Activated gamma-delta T cell treated with Interleukin-2 at 50 U/mL for 16 hours (primary cell): ENCODE measurements at places on chromosomes 13 and 19.

GRCh38 chr19:45527731-45528130 lies 20.5 kb downstream of the VASP start:
- DNase-seq, result no peak

- DNase-seq, result no peak
Measured at GRCh38 chr19:32337084-32337808, 8.2 kb upstream of the ZNF507 start.

GRCh38 chr19:28948566-28948965 lies 264.4 kb downstream of the UQCRFS1 start:
- DNase-seq, result no peak

GRCh38 chr19:49672131-49672919 lies 4.7 kb upstream of the PRMT1 start:
- DNase-seq, result peak; percentile 77

GRCh38 chr13:105207572-105208293 lies 1327.7 kb downstream of the EFNB2 start:
- no peak for DNase-seq

- DNase-seq, result no peak
Measured at GRCh38 chr19:51185868-51186215, 39.0 kb upstream of the CD33 start.

- DNase-seq, result no peak
Measured at GRCh38 chr13:114068656-114069318, 63.6 kb downstream of the RASA3 start.

DNA sequence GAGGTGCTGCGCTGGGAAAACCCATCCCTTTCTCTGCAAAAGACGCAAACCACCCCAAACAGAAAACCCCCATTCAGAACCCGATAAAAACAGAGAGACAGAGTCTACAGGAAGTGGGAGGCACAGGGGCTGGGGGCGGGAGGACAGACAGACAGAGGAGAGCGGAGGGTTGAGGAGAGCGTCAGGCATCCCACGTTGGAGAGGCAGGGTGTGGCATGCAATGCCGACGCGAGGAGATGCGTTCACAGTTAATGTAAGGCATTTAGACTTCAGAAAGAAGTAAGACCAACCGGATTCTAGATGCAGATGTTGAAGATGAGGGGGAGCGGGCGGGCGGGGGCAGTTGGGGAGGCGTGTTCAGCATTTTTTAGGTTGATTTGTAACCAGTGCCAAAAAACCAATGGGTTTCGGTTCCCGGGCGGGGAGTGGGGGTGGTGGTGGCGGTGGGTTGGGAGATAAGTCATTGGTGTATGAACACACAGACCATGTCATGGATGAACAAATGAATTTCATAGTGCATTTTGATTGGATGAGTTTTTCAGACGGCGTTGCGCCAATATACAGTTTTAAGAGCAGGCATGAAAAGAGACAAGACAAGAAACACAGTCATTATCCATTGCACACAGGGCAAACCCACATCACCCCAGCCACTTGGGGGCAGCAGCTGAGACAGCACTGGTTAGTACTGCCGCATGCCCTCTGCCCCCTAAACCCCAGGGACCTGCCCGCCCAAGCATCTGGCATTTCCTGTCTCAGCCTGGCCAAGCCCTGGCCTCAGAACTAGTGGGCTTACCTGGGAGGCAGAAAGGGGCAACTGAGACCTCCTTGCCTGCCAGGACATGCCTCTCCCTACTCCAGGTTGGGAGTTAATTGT lies 91.3 kb downstream of the IER2 start:
- DNase-seq, result no peak

- no peak for DNase-seq
Measured at GRCh38 chr13:95564733-95565291, 12.3 kb downstream of the CLDN10 start.

DNA sequence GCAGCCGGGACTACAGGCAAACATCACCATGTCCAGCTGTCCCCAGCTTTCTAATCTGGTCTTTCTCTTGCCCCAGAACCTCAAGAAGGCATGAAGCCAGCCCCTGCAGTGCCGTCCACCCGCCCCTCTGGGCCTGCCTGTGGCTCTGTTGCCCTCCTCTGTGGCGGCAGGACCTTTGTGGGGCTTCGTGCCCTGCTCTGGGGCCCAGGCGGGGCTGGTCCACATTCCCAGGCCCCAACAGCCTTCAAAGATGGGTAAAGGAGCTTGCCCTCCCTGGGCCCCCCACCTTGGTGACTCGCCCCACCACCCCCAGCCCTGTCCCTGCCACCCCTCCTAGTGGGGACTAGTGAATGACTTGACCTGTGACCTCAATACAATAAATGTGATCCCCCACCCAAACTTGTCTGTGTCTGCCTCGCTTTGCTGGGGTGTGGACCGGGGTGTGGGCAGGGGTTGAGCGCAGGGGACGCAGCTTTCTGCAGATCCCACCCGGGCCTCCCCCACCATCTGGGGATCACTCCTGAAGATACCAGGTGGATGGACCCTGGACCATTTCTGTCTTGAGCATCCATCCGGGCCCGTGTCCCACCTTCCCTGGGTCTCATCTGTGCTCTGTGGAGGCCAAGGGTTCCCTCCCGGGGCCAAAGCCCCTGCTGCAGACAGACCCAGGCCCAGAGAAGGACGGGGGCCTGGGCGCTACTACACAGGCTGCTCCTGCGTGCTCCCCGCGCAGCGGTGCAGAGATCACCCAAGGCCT lies 15.3 kb downstream of the PRKCSH start:
- no peak for DNase-seq

GRCh38 chr13:78759704-78760103 lies 100.7 kb upstream of the OBI1 start:
- DNase-seq, result no peak

GRCh38 chr13:112888238-112889111 lies 80.5 kb upstream of the MCF2L start:
- no peak for DNase-seq

GRCh38 chr19:7746903-7747884 lies at the start of gene CD209:
Gene CD209, minus strand, starts transcription at chr19:7747534. Its CDS starts 23 bp downstream, at chr19:7747511.
- no peak for DNase-seq

DNA sequence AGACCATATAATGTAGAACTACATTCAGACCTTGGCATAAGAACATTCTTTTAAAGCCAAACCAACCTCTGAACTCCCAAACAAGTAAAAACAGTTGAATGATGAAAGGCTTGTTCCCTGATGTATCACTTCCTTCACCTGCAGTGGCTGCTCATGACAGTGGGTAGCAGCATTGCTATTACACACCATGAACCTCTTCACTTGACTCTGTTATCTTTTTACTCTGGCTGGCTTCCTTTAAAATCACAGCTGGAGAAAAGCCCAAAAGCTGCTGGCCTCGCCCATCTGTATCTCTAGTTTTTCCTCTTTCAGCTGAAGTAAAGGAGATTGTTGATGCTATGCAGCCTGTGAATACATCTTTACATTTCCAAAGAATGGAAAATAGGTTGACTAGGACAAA lies 22.6 kb downstream of the THSD1 start:
- DNase-seq, result no peak

DNA sequence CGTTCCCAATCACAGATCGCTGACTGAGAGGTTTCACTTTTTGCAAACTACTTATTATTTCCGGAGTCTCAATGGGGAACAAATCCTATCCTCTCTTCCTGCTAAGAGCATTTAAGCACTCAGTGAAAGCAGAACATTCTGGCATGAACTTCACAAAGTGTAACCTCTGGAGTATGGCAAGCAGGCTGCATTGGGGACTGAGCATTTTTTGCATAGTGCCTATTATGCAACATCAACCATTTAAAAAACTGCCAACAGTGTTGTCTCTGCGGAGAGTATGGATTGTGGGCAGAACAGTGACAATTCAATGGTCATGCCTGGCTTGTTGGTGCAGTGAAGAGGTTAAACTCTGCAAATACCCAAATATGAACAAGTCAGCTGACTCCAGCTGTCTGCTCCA lies 484.6 kb downstream of the OLFM4 start:
- DNase-seq, result no peak

- DNase-seq, result no peak
Measured at GRCh38 chr13:33787051-33787591, 30.8 kb upstream of the RFC3 start.

DNA sequence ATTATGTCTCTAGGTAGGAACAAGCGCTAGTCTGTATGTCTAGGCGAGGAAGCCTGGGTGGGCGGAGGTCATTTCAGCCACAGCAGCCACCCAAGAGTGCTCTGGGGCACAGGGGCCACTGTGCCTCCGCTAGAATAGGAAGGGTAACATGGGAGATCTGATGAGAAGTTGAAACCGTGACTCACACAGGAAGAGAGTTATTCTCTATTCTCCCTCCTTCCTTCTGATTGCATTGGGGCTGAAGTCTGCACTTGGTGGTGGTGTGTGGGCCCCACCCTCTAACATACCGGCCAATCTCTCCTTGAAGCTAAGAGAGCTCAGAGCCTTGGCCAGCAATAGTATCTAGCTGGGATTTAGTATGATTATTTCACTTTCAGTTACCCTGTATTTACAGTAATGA lies 20.3 kb upstream of the GGACT start:
- DNase-seq, result no peak

GRCh38 chr13:23087880-23088279 lies 92.9 kb upstream of the SGCG start:
- DNase-seq, result no peak

DNA sequence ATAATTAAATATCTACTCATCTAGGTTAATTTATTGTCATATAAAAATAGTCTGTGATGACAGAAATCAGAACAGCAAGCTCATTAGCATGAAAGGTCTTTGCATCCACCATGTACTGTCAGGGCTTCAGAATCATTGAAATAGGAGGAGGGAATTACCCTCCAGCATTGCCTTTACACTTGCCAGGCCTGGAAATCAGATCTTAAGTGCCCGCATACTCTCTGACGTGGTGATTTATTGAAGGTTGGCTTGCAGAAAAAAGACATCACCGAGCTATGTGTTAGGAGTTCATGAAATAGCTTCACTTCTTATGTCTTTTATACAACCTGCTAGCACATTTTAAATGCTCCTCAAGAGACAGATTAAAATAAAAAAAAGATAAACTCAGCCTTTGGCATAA lies 661.7 kb upstream of the SLITRK1 start:
- no peak for DNase-seq

GRCh38 chr19:17484520-17485185 lies 14.3 kb downstream of the SLC27A1 start:
- DNase-seq, result no peak

- no peak for DNase-seq
Measured at GRCh38 chr13:43986421-43986981, 106.8 kb downstream of the LACC1 start.

GRCh38 chr19:14686411-14686810 lies 3.4 kb upstream of the ZNF333 start:
- no peak for DNase-seq

DNA sequence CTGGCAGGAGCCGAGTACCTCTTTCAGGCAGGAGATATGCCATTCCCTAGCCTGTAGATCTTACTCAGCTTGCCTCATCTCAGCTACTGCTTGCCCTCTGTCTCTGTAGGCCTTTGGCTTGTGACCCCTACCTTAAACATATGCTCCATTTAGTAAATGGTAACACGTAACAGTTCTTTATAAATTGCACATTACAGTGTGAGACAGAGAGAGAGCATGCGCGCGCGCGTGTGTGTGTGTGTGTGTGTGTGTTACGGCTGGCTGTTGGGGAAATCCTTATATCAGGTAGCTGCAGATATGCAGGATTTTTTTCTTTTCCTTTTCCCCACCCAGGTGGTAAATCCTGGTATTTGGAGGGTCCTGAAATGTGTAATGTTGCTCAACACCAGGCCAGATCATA lies 4.2 kb downstream of the SPINT2 start:
- no peak for DNase-seq

GRCh38 chr13:112964971-112965492 lies 4.0 kb upstream of the MCF2L start:
- DNase-seq, result no peak

GRCh38 chr13:108315273-108315672 lies 45.8 kb downstream of the TNFSF13B start:
- no peak for DNase-seq

- DNase-seq, result no peak
Measured at GRCh38 chr13:97982286-97982685, 28.8 kb downstream of the IPO5 start.

GRCh38 chr19:14950421-14950820 lies 9.1 kb downstream of the OR7C2 start:
- DNase-seq, result no peak

DNA sequence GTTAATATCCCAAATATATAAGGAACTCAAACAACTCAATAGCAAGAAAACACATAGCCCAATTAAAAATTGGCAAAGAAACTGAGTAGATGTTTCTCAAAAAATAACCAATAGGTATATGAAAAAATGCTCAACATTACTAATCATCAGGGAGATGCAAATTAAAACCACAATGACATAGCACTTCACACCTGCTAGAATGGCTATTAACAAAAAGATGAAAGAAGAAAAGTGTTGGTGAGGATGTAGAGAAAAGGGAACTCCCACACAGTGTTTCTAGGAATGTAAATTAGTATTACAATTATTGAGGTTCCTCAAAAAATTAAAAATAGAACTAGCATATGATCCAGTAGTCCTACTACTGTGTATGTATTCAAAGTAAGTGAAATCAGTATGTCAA lies 1212.8 kb downstream of the DIAPH3 start:
- DNase-seq, result no peak

DNA sequence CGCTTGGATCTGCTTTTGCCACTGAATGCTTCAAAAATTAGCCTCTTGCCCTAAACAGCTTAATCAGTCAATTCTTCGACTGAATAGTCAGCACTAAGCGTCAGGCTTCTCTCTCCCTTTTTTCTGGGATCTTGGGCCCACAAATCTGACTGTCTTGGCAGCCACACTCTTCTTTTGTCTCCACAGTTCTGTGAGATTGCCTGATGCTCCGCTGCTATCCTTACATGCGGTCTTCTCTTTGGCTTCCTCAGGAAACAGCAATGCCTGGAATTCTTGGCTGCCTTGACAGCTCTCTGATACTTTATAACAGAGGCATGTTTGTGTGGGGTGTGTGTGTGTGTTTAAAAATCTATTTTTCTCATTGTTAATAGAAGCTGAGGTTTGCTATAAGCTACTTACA lies 32.6 kb downstream of the ERCC5 start:
- DNase-seq, result no peak

DNA sequence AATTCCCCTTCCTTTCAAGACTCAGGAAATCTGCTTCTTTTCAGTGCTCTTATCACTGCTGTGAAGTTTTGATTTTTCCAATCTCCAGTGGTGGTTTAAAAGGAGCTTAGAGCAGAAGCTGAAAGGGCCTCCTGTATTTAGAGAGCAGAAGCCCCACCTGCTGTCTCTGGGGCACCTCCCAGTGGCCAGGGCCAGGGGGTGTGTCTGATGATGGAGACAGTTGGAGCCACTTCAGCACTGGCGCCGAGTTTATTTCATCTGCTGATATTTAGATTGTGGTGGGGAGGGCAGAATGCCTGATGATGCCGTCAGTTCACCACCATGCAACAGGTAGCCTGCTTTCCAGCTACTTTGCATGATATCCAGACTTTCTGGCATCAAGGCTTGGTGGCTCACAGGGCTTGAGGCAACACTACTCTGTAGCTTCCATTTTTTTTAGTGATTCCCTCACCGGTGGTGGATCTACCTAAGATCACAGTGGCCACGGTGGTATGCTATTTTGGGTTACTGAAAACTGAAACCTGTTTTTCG lies 371.9 kb downstream of the KCNRG start:
- DNase-seq, result peak; percentile 8

- DNase-seq, result no peak
Measured at GRCh38 chr13:34627509-34628208, 314.4 kb upstream of the NBEA start.

- DNase-seq, result no peak
Measured at GRCh38 chr19:8826371-8826770, 5.7 kb downstream of the ZNF558 start.
